ENCODE measurements at places on chromosomes 5 and 9. TPM values are rescaled to one million over a fixed set of nuclear protein-coding genes. Genes with fewer than 3 reads are reported as not detected.

The QRFP gene
- total RNA-seq = not detected

The FCN1 gene
- total RNA-seq = not detected

The SLC45A2 gene
- not detected for total RNA-seq

The TMEM174 gene
- not detected for total RNA-seq

The ARHGEF39 gene
- 18.8 TPM for total RNA-seq

The C9orf40 gene
- total RNA-seq = 12.3 TPM
